ENCODE measurements at places on chromosomes 2 and 18.

DNA sequence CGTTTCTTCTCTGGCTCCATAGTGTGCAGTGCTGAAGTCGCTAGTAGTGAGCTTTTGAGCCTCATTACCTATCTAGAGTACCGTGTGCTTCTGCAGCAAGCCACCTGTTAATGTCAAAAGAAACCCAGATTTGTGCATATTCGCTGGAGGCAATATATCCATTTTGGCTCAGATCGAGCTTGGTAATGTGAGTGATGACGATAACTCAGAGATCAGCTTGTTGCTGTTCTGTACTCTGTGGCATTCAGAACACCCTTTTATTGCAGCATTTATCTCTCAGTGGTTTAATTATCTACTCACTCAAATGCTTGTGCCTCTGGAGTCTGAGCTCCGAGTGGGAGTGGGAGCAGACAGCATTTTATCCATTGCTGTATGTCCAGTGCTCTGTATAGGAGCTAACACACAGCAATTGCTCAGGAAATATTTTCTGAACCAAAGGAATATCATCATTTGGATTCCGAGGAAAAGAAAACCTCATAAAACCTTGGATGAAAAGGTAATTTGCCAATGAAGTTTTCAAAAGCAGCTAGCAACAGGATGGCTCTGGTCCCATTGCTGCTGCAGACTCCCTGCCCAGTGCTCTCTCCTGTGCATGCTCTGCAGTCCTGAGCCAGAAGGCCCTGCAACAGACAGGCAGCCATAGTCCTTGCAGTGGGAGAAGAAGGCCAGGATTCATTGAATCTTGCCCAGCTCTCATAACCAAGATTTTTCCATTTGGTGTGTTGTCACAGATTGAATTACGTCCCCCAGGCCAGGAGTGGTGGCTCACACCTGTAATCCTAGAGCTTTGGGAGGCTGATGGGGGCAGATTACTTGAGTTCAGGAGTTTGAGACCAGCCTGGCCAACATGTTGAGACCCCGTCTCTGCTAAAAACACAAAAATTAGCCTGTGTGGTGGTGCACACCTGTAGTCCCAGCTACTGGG is 183.8 kb downstream of the MYCN start:
- no peak for DNase-seq

DNA sequence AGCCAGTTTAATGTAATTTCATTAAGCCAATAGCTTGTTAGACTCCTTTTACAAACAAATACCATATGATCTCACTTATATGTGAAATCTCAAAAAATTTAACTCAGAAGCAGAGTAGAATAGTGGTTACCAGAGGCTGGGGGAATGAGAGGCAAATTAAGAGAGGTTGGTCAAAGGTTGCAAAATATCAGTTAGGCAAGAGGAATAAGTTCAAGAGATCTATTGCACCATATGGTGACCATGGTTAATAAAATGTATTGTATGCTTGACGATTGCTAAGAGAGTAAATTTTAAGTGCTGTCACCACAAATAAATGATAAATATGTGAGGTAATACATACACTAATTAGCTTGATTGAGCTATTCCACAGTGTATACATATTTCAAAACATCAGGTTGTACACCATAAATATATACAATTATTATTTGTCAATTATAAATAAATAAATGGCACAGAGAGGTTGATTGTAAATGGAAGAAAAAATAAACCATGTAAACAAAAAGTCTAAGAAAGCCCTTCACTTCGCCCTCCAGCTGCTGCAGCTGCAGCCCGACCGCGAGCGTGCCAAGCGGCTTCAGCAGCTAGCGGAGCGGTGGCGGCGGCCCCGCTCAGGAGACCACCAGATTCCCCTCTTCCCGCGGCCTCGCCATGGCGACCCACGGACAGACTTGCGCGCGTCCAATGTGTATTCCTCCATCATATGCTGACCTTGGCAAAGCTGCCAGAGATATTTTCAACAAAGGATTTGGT is 23.0 kb upstream of the ACTR2 start:
- no peak for DNase-seq

GRCh38 chr2:7840651-7841380 is 841.0 kb upstream of the ID2 start:
- DNase-seq = no peak

DNA sequence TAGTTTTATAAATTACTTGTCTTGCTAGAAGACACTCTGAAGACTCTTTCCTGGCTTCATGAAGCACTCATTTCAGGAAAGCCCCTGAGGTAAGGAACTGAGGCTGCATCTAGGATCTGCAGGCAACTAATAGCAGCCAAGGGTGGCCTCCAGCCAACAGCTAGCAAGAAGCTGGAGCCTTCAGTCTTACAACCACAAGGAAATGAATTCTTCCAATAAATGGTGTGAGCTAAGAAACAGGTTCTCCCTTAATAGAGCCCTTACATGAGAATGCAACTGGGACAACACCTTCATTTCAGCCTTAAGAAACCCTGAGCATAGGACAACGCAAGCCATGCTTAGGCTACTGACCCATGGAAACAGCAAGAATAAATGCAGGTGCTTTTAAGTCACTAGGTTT is 254.6 kb upstream of the RBBP8 start:
- DNase-seq = no peak

GRCh38 chr2:151237422-151238025 is 24.1 kb downstream of the RBM43 start:
- DNase-seq = no peak

- DNase-seq = no peak
Measured at GRCh38 chr2:150486539-150487484, 655 bp downstream of the RND3 start.

GRCh38 chr2:211930331-211930730 is 608.3 kb downstream of the ERBB4 start:
- DNase-seq = no peak

- no peak for DNase-seq
Measured at GRCh38 chr2:3379339-3379646, 201 bp upstream of the TRAPPC12 start.

- DNase-seq = no peak
Measured at GRCh38 chr2:51697095-51697494, 665.2 kb upstream of the NRXN1 start.

GRCh38 chr2:231717281-231718171 is 9.2 kb downstream of the PTMA start:
- DNase-seq = peak; percentile 47

DNA sequence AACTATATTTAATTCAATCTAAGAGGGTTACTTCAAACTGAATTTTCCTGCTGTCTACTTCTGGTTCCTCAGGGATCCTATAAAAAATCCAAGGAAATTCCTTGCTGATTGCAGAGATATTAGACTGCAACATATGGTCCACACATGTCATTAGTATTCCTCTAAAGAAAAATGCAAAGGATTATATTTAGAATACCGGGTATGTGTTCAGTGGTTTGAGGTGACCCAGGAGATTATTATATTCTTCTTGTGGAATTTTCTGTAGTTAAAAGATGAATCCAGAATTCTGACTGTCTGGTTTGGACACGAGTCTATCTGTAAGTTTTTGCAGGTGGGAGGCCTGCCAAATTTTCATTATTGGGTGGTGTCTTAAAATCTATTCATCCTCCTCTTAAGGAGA is 18.2 kb downstream of the HOXD1 start:
- no peak for DNase-seq

GRCh38 chr18:59900222-59901128 is 679 bp downstream of the PMAIP1 start:
- DNase-seq = peak; percentile 33

- DNase-seq = no peak
Measured at GRCh38 chr2:240917684-240918257, 11.6 kb downstream of the CROCC2 start.
